ENCODE measurements at places on chromosomes 1 and 21.

DNA sequence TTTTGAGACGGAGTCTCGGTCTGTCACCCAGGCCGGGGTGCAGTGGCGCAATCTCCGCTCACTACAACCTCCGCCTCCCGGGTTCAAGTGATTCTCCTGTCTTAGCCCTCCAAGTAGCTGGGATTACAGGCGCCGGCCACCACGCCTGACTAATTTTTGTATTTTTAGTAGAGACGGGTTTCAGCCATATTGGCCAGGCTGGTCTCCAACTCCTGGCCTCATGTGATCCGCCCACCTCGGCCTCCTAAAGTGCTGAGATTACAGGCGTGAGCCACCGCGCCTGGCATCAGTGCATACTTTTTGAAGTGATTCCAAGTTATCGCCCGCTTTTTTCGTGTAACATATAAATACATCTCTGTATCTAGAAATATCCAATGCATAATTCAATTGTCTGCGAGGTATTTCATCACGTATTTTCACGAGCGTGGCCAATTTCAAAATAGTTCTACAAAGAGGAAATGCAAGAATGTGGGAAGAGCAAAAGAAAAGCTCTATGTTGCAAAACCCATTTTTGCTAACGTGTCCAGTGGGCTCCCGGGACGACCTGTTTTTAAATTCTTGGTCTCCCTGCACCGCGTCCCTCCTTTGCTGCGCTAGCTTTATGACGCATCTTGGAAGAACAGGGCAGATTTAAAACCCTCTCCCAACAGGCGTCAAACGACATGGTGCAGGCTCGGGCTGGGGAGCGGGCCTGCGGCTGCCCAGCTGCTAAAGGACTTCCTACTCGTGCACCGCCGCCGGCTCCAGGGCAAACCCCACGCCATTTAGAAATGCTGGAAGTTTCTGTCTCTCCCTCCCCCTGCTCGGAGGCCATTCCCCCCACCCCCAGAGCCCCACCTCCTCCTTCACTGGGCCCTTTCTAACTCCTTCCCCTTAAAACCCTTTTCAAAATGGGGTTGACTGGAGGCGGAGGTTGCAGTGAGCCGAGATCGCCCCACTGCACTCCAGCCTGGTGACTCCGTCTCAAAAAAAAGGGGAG lies 923 bp upstream of the IFNGR2 start:
- DNase-seq, result peak; percentile 96

DNA sequence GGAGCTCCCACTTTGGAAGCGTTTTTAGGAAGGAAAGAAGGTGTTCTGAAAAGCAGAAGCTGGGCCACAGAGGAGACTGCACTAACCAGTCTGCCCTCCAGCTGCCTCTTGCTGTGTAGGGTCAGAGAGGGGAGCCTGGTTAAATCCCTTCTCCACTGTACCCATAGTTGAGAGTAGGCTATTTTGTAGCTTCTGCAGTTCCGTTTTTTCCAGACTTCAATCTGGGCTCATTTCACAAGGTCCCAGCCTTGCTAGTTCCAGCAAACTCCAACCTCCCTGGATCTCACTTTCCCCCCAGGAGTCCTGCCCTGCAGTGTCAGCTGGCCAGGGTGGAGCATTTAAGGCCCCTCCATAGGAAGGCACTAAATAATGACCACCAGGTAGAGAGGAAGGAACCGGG lies 11.0 kb downstream of the TNN start:
- DNase-seq, result no peak

- no peak for DNase-seq
Measured at GRCh38 chr1:232634096-232634495, 4.2 kb upstream of the SIPA1L2 start.

- DNase-seq, result no peak
Measured at GRCh38 chr1:57796616-57797015, 372.8 kb upstream of the DAB1 start.

DNA sequence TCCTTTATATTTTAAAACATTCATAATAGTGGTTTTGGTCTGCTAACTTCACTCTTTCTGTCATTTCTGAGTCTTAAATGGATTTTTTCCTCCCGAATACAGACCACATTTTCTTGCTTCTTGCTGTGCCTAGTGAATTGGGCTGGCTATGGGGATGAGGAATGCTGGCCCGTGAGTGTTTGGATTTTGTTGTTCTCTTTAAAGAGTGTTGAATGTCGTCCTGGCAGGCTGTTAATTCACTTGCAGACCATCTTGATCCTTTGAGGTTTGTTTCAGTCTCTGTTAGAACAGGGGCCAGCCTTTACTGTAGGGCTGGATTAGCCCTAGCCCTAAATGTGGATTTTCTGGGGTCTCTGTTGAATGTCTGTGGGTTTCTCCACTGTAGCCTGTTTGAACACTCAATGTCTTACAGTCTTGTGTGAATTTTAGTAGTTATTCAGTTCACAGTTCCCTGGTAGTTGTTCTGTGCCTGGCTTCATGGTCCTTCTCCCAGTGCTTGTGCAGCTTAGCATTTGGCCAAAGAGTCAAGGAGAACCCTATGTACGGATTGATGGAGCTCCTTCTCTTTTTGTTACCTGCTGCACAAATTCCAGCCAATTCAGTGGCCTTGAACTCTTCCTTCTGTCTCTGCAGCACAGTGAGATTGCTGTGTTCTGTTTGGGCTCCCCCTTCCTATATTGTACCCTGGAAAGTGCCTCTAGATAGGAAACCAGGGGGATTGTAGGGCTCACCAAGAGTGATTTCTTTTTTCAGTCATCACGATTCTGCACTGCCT lies 95.7 kb downstream of the DYRK1A start:
- DNase-seq, result no peak

DNA sequence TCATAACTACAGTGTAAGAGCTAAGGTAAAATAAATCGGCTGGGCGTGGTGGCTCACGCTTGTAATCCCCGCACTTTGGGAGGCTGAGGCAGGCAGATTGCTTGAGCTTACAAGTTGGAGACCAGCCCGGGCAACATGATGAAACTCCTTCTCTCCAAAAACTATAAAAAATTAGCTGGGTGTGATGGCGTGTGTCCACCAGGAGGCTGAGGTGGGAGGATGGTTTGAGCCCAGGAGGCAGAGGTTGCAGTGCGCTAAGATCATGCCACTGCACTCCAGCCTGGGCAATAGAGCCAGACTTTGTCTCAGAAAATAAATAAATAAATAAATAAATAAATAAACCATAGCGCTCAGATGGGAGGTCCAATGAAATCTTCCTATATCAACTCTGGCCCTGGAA lies 16.7 kb upstream of the FAM110D start:
- no peak for DNase-seq

GRCh38 chr21:20965816-20966215 lies 32.4 kb upstream of the NCAM2 start:
- DNase-seq, result no peak

DNA sequence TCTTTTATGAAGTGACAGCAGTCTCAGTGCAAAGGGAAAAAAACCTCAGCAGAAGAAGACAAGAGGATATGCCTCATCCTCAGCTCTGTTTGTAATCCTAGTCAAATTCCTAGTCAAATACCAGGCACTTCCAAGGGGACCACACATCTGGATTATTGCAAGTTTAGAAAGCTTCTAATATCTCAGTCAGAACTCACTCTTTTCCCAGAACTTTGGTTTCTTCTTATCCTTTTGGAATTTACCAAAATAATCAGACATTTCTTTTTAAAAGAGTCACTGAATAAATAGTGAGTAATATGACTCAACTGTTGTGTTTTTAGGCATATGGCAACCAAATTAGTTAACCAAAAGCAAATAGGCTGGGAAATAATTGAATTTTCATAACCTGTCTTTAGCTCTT lies 47.8 kb downstream of the PRRX1 start:
- DNase-seq, result no peak

GRCh38 chr1:117534995-117535467 lies 70.8 kb upstream of the TENT5C start:
- no peak for DNase-seq

DNA sequence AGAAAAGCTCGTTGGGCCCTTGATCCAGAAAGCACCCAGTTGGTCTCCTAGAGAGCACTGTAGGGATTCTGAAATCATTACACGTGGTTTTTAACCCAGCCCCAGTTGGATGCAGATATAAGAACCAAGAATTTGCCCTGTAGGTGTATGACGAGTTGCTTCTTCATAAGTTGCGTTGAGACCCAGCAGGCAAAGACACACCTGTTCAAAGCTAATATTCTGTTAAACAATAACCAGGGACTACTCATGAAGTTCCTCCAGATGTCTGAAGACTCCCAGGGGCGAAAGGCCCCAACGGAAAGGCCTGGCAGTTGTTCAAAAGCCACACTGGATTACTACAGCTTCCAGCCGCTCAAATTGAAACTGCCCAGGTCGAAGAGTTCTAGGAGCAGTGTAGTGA lies 88.6 kb upstream of the HNRNPU start:
- no peak for DNase-seq

GRCh38 chr1:88618331-88618730 lies 65.7 kb upstream of the PKN2 start:
- DNase-seq, result no peak

- no peak for DNase-seq
Measured at GRCh38 chr1:77550135-77550534, 132.3 kb downstream of the ZZZ3 start.

- no peak for DNase-seq
Measured at GRCh38 chr1:78688697-78689096, 39.1 kb downstream of the IFI44 start.

DNA sequence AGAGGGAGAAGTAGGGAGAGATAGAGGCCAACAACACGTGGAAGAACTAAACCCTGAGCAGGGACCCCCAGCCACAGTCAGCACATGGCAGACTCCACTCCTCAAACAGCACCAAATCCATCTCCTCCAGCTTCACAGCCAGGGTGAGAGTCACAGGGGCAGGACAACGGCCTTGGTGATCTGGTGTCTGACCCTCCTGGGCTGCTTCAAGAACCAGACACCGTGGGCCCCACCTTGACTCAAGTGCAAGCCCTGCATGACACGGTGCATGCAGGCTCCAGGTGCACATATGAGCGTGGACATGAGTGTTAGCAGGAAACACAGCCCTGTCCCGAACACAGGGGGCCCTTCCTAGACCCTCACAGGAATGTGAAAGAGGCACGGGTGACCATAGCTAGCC lies 21.9 kb downstream of the S100A7 start:
- DNase-seq, result peak; percentile 52

DNA sequence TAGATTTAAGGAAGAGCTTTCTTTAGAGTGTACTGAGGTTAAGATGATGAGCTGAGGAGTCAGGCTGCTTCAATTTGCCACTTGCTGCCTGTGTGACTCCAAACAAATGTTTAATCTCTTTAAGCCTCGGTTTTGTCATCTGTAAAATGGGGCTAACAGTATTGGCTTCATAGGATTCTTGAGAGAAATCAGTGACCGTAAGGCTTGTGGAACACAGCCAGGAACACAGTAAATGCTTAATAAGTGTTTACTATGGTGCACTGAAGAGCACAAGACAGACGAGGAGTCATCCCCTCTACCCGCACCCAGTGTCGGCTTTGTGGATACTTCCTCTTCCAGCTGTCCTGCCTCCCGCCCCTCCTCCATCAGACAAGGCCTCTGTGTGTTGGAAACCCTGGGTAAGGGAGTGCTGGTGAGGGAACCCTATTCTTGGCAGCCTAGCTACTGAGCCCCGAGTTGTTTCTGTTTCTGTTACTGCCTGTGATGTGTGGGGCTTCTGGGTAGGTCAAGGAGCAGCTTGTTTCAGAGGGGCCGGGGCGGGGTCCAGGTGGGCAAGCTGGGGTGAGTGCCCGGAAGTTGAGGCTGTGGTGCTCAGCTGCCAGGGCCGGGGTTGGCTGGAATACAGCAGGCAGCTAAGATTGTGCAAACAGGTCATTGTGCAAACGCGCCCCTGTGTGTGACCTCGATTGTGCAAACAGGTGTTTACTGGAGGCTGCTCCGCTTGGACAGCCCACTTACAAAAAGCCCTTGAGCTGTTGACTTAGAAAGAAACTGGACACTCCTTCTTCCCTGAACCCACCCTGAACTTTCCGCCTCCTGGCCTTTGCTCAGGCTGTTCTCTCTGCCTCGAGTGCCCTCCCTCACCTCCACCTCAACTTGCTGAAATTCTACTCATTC lies 4.0 kb upstream of the CSF3R start:
- no peak for DNase-seq

DNA sequence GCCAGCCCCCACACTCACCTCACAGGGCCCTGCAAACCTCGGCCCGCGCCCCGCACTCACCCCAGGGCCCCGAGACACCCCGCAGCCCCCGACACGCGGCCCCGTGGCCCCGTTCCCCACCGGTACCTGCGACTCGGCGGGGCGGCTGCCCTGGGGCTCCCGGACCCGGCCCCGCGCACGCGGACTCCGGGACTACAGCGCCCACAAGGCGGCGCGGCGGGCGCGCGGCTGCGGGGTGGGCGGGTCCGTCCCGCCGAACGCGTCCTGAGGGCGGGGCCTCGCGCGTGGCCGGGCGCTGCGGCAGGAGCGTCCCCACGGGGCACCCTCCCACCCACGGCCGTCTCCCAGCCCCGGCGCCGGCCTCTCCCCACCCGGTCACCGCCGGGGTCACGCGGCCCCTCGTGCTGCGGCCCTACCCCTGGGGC lies at the start of gene SLC19A1:
TSS of gene SLC19A1 (minus strand) at position 199 of the 425 bp plus-strand sequence. CDS start 4,481 bp downstream, outside the sequence.
- peak; percentile 37 for DNase-seq

DNA sequence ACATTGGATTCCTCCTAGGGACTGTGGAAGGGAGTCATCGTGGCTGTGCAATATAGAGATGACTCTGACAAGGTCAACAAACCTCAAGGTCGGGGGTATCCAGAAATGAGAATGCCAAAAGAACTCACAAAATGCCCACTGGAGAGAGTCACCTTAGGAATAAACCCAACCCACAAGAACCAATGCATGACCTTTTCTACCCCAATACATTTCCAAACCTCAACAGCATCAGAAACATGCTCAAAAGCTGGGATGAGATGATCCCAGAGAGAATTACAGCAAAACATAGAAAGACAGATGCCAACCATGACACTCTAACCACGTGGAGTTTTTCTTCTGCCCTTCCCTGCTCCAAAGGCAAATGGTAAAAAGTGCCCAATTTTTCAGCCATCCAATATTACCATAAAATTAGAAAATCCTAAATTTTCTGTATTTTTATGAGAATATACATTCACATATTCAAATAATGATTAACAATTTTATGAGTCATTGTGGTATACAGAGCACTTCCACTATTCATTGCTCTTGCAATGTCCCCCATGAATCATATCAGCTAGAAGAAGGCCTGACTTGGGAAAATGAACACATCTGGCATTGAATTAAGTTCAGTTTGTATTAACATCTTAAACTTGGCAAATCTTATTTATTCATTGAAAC lies 88.2 kb upstream of the PALMD start:
- DNase-seq, result no peak

DNA sequence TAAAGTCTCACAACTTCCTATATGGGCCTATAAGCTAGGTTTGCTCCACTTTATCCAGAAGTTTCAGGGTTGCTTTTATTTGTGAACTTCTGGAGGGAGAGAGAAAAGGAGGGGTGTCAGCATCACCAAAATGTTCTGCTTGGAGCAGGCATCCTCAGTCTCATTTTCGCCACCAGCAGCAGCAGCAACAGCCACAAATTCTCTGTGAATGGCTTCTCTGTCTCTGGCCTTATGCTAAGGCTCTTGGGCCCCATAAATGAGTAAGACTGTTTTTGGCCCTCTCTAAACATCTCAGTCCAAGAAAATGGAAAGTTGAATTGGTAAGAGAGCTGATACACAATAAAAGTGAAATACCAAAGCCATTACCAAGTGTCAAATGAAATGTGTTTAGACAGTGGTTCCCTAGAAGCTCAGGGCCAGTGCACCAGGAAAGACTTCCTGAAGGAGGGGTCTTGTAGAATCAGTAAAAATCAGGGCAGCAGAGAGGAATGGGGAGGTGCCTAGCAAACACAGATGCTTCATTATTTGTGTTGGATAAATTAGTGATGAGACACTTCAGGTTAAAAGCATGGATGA lies 53.0 kb upstream of the SPATA6 start:
- no peak for DNase-seq

- no peak for DNase-seq
Measured at GRCh38 chr1:18652791-18653190, 22.1 kb downstream of the PAX7 start.

- no peak for DNase-seq
Measured at GRCh38 chr1:160070243-160071163, 543 bp upstream of the KCNJ10 start.

Data from vagina (tissue), 2 donors.